HS-5 (cell line): ENCODE measurements at places on chromosomes 6 and 20.

GRCh38 chr6:43776799-43777776, 7.1 kb downstream of the VEGFA start:
- no peak for DNase-seq

DNA sequence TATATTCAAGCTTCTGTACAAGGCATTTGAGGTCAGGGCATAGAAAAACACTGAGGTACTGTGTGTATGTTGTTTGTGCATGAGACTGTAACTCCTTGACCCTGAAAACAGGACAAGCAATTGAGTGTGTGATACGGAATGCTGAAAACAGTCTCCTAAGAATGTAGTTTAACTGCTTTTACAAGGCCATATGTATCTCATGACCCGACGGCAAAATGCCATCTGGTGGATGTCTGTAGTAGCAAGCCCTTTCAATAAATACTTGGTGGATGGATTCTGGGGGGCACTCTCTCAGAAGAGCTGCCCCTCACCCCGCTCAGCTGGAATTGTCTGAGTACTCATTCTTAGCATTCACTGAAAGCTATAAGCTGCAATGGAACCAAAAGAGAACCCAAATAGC, 69.3 kb upstream of the EYS start:
- no peak for DNase-seq

DNA sequence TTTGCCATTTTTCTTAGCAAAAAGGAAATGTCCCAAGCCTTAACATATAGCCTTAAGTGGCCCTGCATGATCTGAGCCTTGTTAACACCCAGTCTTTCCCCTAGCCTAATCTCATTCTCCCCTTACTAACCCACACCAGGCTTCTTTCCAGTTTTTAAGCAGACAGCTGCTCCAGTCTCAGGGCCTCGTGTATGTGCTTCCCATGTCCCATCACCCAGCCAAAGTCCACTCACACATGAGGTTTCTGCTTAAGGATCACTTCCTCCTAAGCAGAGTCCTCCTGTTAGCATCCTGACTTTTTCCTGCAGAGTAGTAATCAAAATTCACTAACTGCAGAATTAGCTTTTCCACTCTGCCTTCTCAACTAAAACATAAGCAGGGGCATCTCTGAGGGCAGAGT, 96.1 kb downstream of the SMLR1 start:
- DNase-seq, result no peak

GRCh38 chr6:143680141-143680540, 2.4 kb downstream of the PHACTR2 start:
- DNase-seq, result no peak

GRCh38 chr6:136016228-136017225, 165.0 kb downstream of the PDE7B start:
- DNase-seq, result no peak

DNA sequence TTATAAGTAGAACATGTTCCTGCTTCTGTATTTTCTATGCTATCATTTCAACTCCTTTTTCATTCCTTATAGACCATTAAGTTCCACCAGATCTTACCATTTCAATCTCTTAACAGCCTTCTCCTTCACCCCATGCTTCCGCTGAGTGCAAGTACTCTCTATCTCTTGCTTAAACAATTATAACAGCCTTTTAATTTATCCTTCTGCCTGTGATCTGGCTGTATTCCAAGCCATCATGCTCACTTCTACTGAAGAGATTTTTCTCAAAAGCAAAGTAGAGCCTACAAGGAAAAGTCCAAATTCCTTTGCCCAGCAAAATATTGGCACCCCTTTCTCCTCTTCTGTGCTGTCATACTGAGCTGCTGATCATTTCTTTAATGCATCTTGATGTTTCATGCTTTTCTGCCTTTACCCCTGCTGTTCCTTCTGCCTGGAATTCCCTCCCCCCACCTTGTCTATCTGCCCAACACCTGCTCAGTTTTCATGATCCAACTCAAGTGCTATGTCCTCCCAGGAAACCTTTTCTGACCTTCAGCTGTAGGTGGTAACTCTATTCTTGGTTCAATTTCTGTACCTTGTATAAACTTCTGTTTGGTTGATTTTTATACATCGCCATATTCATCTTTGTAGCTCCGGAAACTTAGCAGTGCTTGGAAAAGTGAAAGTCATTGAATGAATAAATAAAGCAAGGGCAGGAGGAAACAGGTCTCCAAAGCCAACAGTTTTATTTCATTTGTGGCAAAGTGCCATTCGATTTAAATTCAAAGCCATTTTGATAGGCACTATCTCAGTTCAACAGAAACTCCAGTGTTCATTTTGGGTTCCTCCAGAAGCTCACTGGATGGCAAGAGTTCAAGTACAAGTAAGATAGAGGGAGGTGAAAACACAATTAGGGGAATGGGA, 10.5 kb upstream of the BMP2 start:
- no peak for DNase-seq
